Osteoblast (primary cell): ENCODE measurements at places on chromosomes 16 and 17. TPM values are rescaled to one million over a fixed set of nuclear protein-coding genes. Genes with fewer than 3 reads are reported as not detected.

The KRT15 gene
- total RNA-seq: 0.59 and 0.72 TPM in 2 replicates

The TBC1D3G gene
- 2.9 TPM in 1 of 2 replicates, not detected in the other for total RNA-seq

The TCAP gene
- total RNA-seq: 0.29 and 0.36 TPM in 2 replicates

The ITGAD gene
- total RNA-seq: not detected in 2 replicates

DNA sequence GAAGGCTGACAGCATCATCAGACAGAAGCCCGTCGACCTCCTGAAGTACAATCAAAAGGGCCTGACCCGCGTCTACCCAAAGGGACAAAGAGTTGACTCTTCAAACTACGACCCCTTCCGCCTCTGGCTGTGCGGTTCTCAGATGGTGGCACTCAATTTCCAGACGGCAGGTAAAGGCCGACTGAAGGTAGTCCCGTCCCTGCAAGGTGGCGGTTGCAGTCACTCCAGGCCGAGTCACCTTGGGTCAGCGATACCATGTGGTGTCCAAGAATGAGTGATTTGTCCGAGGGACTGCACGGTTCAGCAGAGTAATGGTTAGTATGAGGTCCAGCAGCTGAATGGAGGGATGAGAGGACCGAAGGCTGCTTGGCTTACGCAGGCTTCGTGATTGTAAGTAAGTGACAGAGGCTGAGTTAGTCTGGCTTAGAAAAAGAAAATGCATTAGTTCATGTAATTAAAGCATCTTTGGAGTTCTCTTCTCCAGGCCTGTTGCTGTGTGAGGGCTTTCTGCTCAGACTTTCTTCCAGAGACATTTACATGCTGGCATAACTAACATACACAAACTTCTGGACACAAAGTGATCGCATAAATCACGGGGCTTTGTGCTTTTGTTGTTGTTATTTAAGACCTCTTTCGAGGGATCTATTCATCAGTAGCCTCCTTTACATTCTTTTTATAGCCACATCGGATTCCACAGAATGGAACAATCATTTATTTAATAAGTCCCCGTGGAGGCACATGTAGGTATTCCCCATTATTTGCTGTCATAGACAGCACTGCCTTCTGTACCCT is 74.9 kb downstream of the SDR42E1 start:
- no peak overlapping the region for H3K27ac ChIP-seq
- no peaks in the 10 kb centered on the region for H3K36me3 ChIP-seq
- no peak for DNase-seq
- peaks cover 6% of the 10 kb centered on the region for H3K27me3 ChIP-seq

GRCh38 chr17:48726916-48727286 is 1.6 kb downstream of the HOXB13 start:
- peaks cover 5% of the 10 kb centered on the region for H3K4me1 ChIP-seq
- H3K36me3 ChIP-seq: no peaks in the 10 kb centered on the region
- H3K4me3 ChIP-seq: no peak overlapping the region
- peaks cover 99% of the 10 kb centered on the region for H3K27me3 ChIP-seq

DNA sequence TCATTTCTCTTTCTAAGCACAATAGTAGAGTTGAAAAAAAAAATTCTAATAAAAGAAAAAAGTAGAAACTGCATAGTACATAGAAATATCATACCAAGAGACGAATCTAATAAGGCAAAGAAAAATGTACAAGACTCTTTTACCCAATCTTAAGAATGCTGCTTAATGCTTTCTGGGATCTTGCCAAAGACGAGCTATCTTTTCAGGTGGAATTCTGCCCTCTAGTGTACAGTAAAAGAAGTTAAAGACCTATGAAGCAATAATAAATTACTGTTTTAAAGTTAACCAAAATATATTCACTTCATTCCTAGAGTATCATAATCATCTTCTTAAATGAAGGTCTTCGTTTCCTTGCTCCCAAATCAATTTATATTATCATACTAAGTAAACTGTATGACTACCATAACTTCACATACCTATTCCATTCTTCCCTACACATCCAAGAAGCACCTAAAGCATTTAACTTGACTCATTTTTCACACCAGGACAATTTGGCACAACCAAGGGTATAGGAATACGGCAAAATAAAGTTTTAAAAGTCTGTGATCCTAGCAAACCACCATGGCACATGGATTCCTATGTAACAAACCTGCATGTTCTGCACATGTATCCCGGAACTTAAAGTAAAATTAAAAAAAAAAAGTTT is 47.7 kb downstream of the CFDP1 start:
- H3K27ac ChIP-seq: no peak overlapping the region
- peak; percentile 70 for DNase-seq
- peaks cover 8% of the 10 kb centered on the region for H3K4me1 ChIP-seq
- H3K27me3 ChIP-seq: no peaks in the 10 kb centered on the region
- no peak overlapping the region for H3K4me3 ChIP-seq

The C17orf113 gene
- total RNA-seq: under 0.01 and 0.29 TPM in 2 replicates

The CACNG3 gene
- not detected in 2 replicates for total RNA-seq

The MKS1 gene
- total RNA-seq: 9.7 and 11.2 TPM in 2 replicates

DNA sequence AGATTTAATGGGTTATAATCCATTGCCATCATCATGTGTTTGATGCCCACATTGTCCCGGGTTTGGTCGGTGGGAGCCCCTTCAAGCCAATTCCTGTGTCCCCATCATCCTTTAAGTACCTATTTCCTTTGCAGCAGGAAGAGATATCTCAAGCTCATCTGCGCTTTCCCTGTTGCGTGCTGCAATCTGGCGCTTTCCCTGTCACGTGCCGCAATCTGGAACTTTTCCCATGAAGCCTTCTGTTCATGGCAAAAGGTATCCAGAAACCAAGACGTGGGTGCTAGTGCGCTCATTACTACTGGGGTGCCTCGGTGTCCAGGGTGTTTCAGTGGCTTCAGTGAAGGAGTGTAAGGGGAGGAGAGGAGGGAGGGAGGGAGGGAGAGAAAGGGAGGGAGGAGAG is 174.6 kb upstream of the ZNF469 start:
- no peaks in the 10 kb centered on the region for H3K36me3 ChIP-seq
- no peaks in the 10 kb centered on the region for H3K4me1 ChIP-seq
- DNase-seq: no peak
- H3K27me3 ChIP-seq: peaks cover 10% of the 10 kb centered on the region
- H3K27ac ChIP-seq: no peak overlapping the region

DNA sequence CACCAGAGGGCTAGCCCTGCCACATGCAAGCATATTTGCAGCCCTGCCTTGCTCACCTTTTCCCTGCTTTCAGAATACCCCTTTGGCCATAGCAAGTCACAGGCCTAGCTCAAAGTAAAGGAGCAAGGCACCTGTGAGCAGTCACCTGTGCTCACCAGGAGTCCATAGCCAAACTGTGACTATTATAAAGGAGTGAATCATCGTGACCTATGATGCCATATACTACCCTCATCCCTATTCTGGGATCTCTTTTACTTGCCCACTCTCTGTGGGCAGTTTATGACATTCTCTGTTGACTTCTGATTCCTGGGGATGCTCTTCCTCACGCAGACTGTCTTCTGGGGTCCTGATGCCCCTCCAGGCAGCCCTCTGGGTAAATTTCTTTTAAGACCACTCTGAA is 200.5 kb upstream of the NLRP1 start:
- no peaks in the 10 kb centered on the region for H3K36me3 ChIP-seq
- no peaks in the 10 kb centered on the region for H3K27me3 ChIP-seq
- H3K27ac ChIP-seq: peak overlapping the region; percentile 83
- DNase-seq: no peak
- no peak overlapping the region for H3K4me3 ChIP-seq

The FOXN1 gene
- total RNA-seq: not detected in 2 replicates

The CCDC40 gene
- 8.3 and 11.8 TPM in 2 replicates for total RNA-seq

- peak overlapping the region; percentile 88 for H3K27ac ChIP-seq
- H3K27me3 ChIP-seq: no peaks in the 10 kb centered on the region
- peak overlapping the region; percentile 56 for H3K4me3 ChIP-seq
- peaks cover 45% of the 10 kb centered on the region for H3K4me1 ChIP-seq
- peak; percentile 99 for DNase-seq
Observed at GRCh38 chr17:78883533-78884131, 19.4 kb downstream of the CEP295NL start.

The BOLA2 gene
- total RNA-seq: 13.3 and 19.9 TPM in 2 replicates

DNA sequence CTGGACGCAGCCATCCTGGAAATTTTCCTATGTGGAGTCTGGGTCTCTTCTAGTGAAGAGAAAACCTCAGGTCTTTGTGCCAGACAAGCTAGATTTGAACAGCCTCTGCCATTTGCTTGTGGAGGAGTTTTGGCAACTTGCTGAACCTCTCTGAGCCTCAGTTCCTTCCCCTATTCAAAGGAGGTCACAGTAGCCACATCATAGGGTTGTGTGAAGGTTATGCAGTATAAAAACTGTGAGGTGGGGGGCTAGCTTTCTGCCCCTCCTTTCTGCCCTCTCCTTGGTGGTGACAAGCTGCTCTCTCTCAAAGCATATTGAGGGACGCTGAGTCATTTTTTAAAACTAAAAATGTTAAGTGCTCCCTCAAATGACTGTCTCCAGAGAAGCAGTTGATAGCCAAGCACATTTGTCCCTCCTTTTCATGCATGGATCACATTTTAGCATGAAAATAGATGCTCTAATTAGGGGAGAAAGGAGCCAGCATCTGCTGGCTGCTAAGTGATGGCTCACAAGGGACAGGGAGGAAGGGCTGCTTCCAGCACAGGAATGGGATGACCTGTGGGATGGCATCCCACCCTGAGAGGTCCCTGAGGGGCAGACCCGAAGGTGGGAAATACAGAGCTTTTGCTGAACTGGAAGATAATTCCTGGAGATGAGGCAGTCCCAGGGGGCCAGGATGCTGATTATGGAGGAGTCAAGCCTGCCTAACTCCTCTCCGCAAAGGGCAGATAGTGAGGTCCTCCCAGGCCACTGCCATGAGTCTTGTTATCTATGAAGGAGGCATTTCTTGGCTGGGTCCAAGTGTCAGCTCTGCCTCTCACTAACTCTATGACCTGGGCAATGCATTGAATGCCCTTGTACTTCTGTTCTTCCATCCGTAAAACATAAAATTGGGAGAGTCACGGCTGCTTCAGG is 218.8 kb downstream of the RAB11FIP4 start:
- peaks cover 19% of the 10 kb centered on the region for H3K36me3 ChIP-seq
- H3K4me3 ChIP-seq: no peak overlapping the region
- H3K4me1 ChIP-seq: no peaks in the 10 kb centered on the region
- no peak overlapping the region for H3K27ac ChIP-seq
- no peak for DNase-seq
- H3K27me3 ChIP-seq: no peaks in the 10 kb centered on the region

The TBC1D3D gene
- total RNA-seq: not detected in 2 replicates

The GAST gene
- not detected in 2 replicates for total RNA-seq

The CTRB2 gene
- total RNA-seq: not detected in 2 replicates

- H3K27me3 ChIP-seq: no peaks in the 10 kb centered on the region
- no peak overlapping the region for H3K4me3 ChIP-seq
- no peak for DNase-seq
- no peaks in the 10 kb centered on the region for H3K36me3 ChIP-seq
Observed at GRCh38 chr17:50322271-50322670, 23.7 kb upstream of the XYLT2 start.

The SEZ6 gene
- not detected in 2 replicates for total RNA-seq

The RBL2 gene
- total RNA-seq: 56.1 and 61.0 TPM in 2 replicates

The KRT23 gene
- 0.36 and 0.59 TPM in 2 replicates for total RNA-seq

The SPNS3 gene
- total RNA-seq: not detected in 2 replicates

GRCh38 chr16:31327646-31328225 is 27.2 kb upstream of the ITGAX start:
- H3K4me1 ChIP-seq: no peaks in the 10 kb centered on the region
- H3K27ac ChIP-seq: no peak overlapping the region
- no peaks in the 10 kb centered on the region for H3K36me3 ChIP-seq
- no peak for DNase-seq

- no peak overlapping the region for H3K4me3 ChIP-seq
- H3K27me3 ChIP-seq: no peaks in the 10 kb centered on the region
- peaks cover 8% of the 10 kb centered on the region for H3K36me3 ChIP-seq
- H3K27ac ChIP-seq: no peak overlapping the region
Observed at GRCh38 chr17:56866496-56866895, 32.5 kb downstream of the DGKE start.

The CNGB1 gene
- not detected in 2 replicates for total RNA-seq

DNA sequence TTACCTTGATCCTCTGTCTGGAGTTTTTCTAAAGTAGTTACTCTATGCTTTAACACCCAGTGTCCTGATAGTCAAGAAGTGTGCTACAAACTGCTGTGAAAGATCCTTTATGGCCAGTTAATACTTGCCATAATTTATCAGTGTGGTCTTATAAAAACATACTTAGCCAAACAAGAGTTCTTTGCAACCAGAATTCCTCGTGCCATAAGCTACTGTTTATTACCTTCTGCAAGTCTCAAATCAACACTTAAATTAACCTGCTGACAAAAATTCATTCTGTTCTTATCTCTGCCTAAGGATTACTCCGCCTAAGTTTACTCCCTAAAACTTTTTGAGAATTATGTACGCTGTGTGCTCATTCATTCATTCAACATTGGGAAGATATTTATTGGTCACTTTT is 22.8 kb downstream of the ZNF75A start:
- no peaks in the 10 kb centered on the region for H3K36me3 ChIP-seq
- no peak for DNase-seq
- no peaks in the 10 kb centered on the region for H3K4me1 ChIP-seq

DNA sequence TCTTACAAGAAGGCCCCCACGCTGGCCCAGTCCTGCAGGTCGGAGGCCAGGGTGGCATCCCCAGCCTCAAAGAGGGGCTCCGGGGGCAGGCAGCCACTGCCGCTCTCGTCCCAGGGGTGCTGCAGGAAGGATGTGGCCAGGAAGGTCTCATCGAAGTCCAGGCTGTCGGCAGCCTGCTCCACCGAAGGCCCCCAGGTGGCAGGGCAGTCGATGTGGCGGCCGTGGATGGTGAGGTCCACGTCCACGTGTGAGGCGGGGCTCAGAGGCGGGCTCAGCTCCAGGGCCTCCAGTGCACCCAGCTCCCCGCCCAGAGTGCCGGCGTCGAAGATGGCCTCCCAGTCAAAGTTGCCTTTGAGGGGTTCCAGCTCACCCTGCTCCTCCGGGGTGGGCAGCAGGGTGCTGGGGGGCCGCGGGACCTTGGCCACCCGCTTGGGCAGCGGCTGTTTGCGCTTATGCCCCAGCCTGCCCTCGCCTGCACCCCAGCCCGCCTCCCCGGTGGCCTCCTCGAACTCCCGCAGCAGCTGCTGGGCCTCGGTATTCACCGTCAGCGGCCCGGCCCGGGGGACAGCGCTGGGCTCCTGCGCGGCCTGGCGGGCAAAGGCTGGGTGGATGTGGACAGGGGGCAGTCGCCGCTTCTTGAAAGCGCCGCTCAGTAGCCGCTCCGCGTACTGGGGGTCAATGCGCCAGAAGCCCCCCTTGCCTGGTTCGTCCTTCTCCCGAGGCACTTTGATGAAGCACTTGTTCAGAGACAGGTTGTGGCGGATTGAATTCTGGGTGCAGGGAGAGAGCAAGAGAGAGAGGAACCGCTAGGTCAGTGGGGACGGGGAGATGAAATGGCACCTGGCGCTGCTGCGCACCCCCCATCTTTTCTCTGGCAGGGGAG is 3.5 kb downstream of the FOXJ1 start:
- no peaks in the 10 kb centered on the region for H3K36me3 ChIP-seq
- DNase-seq: peak; percentile 90
- peaks cover 66% of the 10 kb centered on the region for H3K27me3 ChIP-seq
- H3K4me3 ChIP-seq: no peak overlapping the region

The TEX19 gene
- total RNA-seq: under 0.01 and 0.29 TPM in 2 replicates

- DNase-seq: no peak
- H3K36me3 ChIP-seq: peaks cover 30% of the 10 kb centered on the region
- no peak overlapping the region for H3K4me3 ChIP-seq
- H3K4me1 ChIP-seq: peaks cover 11% of the 10 kb centered on the region
Observed at GRCh38 chr17:78988152-78988551, 8.4 kb upstream of the LGALS3BP start.

- no peaks in the 10 kb centered on the region for H3K4me1 ChIP-seq
- H3K4me3 ChIP-seq: no peak overlapping the region
- no peak overlapping the region for H3K27ac ChIP-seq
Observed at GRCh38 chr16:82414476-82414875, 212.3 kb upstream of the CDH13 start.

The OTOA gene
- under 0.01 TPM in 2 replicates for total RNA-seq

GRCh38 chr16:85170590-85171003 is 58.3 kb upstream of the CIBAR2 start:
- peak; percentile 83 for DNase-seq
- H3K27me3 ChIP-seq: no peaks in the 10 kb centered on the region
- H3K4me3 ChIP-seq: peak overlapping the region; percentile 63
- no peak overlapping the region for H3K27ac ChIP-seq
- no peaks in the 10 kb centered on the region for H3K36me3 ChIP-seq
- H3K4me1 ChIP-seq: peaks cover 46% of the 10 kb centered on the region

The SSTR5 gene
- not detected in 2 replicates for total RNA-seq
